ENCODE measurements at places on chromosomes 16 and 17.

DNA sequence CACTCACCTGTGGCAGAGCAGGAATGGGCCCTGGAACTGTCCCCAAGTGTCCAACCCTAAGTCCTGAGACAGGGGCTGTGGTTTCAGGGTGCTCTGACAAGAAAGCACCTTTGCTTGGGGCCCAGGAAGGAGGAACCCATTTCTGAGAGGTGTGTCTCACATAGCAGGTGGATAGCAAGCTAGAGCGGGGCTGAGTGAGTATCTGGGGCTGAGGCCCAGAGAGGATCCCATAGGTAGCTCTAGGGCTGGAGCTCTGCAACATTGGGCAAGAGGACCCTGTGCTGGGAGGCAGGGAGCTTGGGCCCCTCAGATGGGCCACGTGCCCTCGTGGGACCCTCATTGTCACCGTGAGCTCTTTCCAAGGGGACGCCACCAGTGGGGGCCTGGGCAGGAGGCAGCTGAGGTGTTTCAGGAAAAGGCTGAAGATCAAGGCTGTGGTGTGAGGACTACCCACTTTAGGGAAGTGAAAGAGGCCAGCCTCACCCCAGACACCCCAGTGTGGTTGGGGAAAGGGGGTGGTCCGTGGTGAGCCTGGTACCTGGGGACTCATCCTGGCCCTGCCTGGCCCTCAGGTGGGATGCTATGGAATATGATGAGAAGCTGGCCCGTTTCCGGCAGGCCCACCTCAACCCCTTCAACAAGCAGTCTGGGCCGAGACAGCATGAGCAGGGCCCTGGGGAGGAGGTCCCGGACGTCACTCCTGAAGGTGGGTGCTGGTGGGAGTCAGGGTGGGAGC lies 5.3 kb downstream of the DEF8 start:
- no peak for DNase-seq

GRCh38 chr16:31243734-31244670 lies 15.8 kb upstream of the ITGAM start:
- no peak for DNase-seq

DNA sequence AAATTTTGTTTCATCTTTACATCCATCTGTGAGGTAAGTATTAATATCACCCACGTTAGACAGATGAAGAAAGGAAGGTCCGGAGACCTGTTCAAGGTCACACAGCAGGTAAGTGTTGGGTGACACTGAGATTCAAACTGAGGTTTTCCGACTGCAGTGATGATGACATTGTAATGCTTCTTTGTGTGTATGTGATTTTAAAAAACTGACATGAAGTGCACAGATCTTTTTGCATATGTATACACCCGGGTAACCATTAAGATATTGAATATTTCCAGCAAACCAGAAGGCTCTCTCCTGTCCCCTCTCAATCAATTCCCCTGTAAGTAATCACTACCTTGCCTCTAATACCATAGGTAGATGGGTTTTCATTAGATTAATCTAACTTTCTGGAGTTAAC lies 1.5 kb upstream of the TANC2 start:
- no peak for DNase-seq

DNA sequence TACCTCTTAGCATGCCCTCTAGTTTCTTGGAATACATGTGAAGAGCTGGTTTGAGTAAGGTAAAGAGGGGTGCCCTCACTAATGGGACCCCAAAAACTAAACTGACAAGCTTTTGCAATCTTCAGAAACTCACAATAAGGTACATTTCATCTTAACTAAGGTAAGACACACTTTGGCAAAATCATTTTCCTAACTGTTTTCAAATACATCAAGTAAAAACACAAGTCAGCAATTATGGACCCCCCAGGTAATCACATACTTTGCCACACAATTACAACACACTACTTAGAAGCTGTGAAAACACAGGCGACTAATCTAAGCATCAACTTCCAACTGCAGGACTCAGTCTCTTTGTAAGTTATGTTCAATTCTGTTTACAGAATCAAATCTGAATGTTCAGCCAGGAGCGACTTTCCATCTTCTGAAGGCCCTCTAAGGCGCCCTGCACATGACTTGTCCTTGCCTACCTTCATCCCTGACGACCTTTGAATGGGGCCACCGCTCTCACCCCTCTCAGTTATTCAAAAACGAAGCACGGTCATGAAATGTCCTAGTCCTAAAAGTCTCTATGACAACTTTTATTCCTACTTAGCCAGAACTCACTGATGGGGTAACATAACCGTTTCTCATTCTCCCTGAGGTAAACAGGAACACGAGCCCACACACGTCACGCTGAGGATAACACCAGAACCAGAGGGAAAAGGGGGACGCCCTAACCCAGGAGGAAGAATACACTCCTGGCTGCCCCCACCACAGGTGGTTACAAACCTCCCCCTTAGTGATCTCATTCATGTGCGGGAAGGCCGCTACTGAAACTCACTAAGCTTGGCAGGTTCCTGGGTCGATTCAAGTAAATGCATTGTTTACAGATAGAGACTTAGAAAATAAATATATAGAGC lies 5.5 kb downstream of the CREBBP start:
- no peak for DNase-seq

DNA sequence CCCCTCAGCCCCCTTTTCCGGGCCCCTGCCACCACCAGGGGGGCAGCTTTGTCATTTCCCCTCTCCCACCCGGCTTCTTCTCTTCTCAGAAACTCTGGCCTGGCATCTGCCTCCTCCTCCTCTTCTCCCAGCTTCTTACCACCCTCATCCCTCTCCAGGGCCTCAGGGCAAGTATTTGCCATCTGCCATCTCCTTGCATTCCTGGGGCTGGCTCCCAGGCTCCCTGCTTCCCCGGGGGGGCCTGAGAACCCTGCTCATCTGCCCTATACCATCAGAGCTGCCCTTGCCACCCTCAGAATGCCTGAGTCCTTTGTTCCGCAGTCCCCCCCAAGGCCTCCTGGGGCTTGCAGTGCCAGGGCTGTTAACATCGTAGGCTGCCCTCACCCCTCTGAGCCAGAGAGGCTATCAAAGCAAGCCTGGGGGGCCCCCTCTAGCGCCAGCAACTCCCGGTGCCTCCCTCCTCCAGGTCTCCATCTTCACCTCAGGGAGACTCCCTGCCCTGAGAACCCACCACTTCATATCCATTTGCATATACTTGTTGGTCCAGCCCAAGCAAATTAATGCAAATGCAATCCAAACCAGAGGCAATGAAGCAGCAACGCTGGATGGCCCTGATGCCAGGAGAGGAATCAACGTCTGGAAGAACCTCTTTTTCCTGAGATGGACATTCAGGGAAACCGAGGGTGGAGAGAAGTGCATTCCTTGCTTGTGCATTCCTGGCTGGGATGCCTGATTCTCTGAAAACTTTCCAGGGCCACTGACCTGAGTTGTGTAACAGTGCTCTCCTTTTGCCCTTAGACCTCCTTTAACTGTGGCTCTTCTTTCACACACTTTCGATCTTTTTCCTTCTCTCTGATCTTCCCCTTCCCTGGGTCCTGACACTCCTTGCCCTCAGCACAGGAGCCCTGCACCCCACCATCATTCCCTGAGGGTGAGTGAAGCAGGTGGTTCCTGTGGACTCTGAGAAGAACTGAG lies 20.7 kb upstream of the SP2 start:
- no peak for DNase-seq

- DNase-seq, result no peak
Measured at GRCh38 chr17:21467739-21468490, 91.8 kb downstream of the KCNJ12 start.

- DNase-seq, result no peak
Measured at GRCh38 chr16:89944773-89945172, 3.8 kb upstream of the DEF8 start.

DNA sequence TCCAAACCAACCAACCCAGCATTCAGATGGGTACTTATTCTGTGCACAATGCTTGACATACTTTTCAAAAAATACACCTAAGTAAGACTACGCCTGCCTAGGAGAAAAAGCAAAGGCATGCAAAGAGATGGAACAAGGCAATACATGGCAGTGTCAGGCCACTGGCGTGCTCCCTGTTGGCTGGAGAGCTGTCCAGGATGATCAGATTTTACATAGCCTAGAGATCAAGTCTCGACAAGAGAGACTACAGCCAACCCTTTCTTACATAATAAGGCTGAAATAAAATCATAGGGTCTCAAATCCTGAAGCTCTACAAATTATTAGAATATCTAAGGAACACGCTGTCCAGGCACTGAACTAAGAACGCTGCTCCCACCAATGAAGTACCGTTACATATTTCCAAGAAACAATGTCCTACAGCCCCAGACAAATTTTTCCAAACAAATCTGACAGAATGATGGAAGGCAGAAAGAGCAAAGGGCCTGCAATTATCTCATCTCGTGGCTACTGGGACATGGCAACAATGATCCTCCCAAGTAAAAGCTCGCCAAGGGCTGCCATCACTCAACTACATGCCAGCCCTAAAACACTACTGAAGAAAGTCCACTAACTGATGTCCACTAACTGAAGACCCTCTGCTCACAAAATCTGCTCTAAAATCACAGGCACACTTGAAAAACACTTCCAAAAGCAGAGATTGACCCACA lies 5.1 kb downstream of the RPS15A start:
- DNase-seq, result no peak

DNA sequence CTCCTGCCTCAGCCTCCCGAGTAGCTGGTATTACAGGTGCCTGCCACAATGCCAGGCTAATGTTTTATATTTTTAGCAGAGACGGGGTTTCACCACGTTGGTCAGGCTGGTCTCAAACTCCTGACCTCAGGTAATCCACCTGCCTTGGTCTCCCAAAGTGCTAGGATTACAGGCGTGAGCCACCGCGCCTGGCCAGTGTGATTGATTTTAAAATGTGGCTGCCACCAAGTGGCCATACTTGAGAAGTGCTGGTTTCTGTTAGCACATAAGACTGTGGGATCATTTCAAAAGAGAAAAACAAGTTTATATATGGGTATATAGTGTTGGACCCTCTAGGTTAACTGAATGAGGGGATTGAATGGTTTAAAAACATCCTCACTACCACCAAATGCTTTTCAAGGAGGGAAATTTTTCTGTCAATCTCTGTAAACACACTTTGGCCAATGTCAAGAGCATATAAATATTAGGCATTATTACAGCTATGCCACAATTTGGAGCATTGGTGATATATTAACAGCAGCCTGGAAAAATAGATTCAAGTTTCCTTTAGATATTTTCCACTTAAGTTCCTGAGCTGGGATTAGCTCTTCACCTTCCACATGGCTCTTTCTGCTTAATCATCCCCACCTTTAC lies 13.5 kb upstream of the DHRS13 start:
- no peak for DNase-seq
